ENCODE measurements at places on chromosomes 12 and 14.

GRCh38 chr12:22860926-22861325 is 236.0 kb downstream of the ETNK1 start:
- DNase-seq: no peak

- no peak for DNase-seq
These were observed 64.9 kb upstream of the KCNA5 start for GRCh38 chr12:4978737-4979136.

DNA sequence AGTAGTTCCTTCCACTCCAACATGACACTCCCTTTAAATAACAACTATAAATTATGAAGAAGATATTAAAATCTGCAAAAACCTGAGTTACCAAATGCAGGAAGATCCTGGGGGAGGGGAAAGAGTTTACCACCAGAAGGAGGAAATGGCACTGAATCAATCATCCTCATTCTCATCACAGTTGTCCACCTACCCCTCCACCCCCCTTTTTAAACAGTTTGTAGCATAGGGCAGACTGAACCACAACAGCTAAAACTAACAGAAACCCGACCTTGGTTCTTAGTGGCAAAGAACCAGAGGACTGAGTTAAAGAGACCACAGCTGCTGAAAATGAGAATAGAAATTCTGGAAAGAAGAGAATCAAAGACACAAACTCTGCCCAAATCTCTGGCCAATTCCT is 189.5 kb downstream of the MED13L start:
- DNase-seq: no peak

GRCh38 chr14:77256694-77257093 is 14.3 kb downstream of the NGB start:
- DNase-seq: no peak

DNA sequence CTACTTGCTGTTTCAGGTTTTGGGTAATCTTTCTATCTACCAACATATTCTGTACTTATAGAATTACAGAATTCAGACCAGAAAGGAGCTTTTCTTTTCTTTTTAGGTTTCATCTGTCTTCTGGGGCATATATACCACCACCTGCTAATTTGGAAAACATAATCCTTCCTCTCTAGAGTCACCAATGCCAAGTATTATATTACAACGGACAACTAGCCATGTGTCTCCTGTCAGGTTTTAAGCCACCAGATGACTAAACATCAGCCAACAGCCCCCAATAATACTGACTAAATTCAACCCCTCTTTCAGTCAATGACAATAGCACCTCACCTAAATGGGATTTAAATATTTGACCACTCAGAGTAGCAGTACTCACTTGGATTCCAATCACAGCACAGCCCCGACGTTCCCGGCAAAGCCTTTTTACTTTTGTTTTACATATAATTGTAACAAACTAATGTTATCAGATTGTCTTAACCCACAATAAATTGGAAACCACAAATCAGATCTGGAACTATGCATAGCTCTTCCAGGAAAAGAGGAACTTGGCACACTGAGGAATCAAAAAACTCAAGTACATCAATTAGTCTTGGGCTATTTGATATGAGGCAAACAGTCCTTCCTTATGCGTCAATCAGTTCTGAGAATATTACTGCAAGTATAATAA is 13.5 kb downstream of the SLC11A2 start:
- DNase-seq: no peak

DNA sequence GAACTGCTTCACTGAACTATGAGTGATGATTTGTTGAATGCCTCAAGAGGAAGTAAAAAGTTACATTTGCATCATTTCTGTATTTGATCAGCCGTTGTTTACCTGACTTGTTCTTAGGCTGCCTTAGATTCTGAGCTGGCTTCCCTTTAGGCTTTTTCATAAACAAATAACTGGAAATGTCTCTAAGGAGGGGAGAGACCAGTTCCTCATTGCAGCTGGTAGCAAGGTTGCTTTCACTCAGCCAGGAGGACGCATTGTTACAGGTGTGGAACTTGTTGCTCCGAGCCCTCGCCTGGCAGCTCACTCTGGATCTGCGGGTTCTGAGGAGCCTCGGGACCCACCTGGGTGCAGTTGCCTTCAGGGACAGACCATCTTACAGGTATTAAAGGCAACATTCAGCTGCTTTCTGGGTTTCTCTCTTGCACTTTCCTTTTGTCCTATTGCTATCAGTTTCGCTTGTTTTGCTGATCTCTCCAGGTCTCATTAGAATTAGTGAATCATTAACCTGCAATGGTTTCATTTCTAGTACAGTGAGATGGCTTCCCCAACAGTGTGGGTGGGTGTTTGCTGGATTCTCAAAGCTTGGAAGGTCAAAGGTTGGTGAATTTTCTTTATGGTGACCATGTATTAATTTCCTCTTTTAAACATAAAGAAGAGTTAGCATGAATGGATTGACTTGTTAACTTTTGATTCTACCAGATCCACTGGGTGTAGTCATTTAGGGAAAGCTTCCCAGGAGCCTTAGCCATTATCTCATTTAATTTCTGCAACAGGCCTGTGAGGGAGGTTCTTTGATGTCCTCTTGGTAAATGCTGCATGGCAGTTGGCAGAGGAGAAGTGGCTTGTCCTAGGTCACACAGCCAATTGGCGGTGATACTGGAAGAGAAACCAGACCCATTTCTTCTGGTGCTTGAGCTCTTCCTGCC is at the start of gene PLEKHG7:
PLEKHG7 (plus strand) TSS at position 236 of the 926 bp plus-strand sequence. CDS start 3,643 bp downstream, outside the sequence.
- DNase-seq: no peak

DNA sequence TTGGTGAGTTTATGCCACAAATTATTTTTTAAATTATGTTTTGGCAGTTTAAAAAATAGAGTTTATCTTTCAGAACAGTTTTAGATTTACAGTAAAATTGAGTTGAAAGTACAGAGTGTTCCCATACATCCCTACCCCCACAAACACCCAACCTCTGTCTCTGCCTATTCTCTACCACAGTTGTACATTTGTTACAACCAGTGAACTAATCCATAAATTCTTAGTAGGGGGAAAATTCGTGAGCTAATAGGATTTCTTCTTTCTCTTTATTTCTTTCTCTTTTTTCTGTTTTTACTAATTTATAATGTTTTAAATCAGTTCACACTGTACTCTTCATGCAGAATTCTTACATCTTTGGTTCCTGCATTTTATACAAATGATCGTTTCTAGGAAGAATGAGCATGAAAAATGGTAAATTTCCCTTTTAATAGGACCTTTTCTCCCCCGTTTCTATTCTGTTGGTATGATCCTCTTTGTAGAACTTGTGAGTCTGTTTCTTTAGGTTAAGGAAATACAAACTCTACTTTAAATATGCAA is 56.7 kb downstream of the MIPOL1 start:
- no peak for DNase-seq

DNA sequence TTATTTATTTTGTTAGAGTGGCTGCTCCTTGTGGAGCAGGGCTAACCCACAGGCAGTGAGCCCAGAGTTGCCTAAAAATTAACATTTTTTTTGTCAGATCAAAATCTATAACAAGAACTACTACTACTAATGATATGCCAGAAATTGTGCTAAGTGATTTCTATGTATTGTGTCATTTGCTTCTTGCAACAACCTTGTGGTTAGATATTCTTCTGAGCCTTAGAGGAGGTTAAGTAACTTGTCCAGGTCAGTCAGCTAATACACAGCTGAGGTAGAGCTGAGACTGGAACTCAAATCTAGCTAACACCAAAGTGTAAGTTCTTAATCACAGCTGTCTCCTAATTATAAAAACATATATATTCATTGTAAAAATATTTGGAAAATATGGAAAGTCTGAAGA is 29.8 kb downstream of the CFL2 start:
- no peak for DNase-seq

DNA sequence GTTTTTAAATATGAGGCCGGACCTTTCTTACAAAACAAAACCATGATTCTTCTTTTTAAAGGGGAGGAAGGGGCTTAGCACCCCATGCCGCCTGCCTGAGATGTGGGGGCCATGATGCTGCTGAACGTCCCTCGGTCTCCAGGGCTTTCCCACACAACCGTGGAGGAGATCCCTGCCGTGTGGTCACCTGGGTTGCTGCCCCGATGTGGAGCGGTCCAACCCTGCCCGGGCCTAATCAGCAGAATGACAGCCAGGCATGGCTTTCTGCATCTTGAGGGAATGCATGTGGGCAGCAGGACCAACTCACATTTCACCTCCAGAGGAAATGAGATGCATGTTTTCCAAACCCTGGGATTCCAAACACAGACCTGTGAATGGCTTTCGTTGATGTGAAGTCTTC is 48.9 kb upstream of the C14orf180 start:
- DNase-seq: no peak

DNA sequence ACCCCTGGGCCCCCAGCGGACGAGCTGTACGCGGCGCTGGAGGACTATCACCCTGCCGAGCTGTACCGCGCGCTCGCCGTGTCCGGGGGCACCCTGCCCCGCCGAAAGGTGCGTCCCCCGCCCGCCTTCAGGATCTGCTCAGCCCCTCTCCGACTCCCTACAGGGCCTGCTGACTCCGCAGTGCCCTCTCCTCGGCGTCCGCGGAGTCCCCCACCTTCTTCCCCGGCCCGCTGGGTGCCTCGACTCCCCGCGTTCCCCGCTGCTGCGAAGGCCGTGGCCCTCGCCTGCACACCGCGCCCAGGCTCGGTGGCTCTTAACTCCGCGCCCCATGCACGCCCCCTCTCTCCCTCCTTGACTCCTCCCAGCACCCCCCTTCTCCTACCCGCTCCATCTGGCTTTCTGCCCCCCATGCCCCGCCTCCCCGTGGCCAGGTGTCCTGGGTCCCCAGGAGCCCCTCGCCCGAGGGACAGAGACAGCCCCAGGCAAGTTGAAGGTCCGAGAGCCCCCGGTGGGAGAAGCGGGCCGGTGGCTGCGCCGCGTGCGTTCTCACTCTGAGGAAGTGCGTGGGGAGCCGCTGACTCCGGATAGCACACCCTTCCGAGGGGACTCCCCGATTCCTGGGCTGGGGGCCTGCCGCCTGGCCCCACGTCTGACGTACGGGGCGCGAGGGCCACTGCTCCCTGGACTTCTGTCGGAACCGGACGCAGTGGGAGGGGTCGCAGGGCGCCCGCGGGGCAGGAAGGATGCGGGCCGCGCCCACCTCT is 594 bp downstream of the TAMALIN start:
- no peak for DNase-seq

DNA sequence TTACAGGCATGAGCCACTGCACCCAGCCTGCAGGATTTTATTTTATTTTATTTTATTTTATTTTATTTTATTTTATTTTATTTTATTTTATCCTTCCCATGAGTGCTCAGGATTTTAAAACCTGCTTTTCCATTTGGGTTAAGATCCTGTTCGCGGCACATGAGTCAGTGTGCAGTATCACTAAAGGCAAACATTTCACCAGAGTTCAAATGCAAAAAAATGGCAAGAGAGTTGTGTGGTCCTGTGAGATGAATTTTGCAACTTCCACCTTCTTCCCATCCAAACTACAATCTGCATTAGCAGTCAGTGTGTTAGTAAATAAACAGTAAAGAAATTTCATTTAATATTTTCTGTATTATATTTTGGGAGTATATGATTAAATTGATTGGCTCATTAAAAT is 29.0 kb downstream of the MOAP1 start:
- no peak for DNase-seq

DNA sequence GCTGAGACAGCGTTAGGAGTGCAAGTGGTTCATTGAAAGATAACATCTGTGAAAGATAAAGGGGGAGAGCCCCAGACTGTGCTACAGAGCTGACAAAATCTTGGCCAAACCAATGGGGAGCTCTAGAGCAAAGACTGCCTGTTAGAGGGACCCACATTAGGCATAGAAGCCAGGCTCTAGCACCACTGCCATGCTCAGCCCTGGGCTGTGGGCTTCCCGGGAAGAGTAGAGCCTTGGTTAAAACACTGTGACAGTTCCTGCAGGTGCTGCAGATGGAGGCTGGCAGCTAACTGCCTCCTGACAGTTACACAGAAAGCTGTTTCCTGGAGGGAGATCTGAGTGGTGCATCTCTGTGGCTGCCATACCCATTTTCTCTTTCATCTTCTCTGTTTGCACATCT is 23.0 kb downstream of the TSHR start:
- no peak for DNase-seq

DNA sequence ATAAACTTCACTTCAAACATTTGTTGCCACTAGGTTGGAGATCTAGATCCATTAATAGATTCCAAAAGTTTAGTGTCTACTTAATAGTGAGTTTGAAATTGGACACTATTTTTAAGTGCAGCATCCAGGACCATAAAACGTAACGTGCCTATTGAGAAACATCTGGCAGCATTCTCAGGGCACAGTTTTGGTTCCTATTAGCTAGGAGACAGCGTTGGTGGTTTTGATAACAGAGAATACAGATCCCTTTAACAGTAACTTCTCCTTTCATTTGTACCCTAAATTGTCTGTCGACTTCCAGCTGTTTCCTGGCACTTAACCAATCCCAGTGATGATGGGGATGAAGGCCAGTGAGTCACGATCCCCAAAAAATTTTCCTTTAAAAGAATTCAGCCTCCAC is 25.8 kb downstream of the KCNK10 start:
- no peak for DNase-seq

GRCh38 chr12:124862768-124863415 is 772 bp downstream of the SCARB1 start:
- DNase-seq: no peak

- no peak for DNase-seq
These were observed 14.1 kb downstream of the PRKD1 start for GRCh38 chr14:29913566-29913965.

GRCh38 chr14:92473261-92473968 is 40.2 kb upstream of the RIN3 start:
- peak; percentile 48 for DNase-seq

- DNase-seq: no peak
These were observed 30.8 kb downstream of the RIMBP2 start for GRCh38 chr12:130685250-130685787.

- no peak for DNase-seq
These were observed 62.2 kb downstream of the GNG2 start for GRCh38 chr14:51922624-51923023.

- no peak for DNase-seq
These were observed 37.5 kb downstream of the MAP3K9 start for GRCh38 chr14:70771781-70772212.

DNA sequence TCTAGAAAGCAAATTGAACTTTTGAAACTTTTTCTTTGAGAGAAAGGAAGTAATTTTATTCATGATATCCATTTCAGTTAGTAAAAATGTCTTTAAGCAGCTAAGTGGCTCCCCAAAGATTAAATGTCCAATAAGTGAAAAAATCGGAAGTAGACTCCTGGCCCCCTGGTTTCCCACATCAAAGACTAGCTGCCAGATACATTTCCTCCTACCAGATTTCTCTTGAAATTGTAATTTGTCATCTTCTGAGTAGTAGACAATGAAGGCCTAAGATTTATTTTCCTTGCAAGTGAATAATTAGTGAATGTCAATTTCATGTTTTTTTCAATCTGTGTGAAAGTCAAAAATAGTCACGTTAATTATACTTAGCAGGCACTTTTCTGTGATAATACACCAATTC is 321.9 kb downstream of the SYT1 start:
- DNase-seq: no peak

DNA sequence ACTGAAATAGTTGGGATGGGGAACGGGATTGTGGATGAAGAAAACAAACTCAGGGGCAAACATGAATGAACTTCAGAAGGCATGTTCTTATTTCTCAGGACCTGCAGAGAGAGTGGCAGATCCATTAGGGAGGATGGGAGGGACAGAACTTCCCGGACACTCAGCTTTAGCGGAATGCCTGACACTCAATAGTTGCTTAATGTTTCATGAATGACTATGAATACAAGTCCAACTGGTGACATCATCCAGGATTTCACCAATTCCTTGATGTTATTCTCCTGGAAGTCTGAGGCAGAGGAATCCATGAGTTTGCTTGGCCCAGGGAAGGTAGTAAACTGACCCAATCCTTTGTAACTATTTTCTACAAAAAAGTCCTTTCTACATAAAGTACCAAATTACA is 37.8 kb upstream of the LRRC10 start:
- DNase-seq: peak; percentile 65

- DNase-seq: peak; percentile 23
These were observed 29.2 kb upstream of the TMED10 start for GRCh38 chr14:75205591-75205990.
